Caki2 (cell line): ENCODE measurements at places on chromosomes 4 and X. TPM values are rescaled to one million over a fixed set of nuclear protein-coding genes. Genes with fewer than 3 reads are reported as not detected.
A peak's percentile ranks its signal among the peaks of the same experiment; 100 is the strongest.

The ETDA gene
- not detected in 2 replicates for total RNA-seq

The GYPA gene
- total RNA-seq, result not detected in 2 replicates

The RRH gene
- total RNA-seq, result not detected in 2 replicates

The ZIC3 gene
- not detected in 2 replicates for total RNA-seq

The UGT2B17 gene
- not detected in 2 replicates for total RNA-seq

The CT83 gene
- total RNA-seq, result not detected in 2 replicates

The CACNA1F gene
- not detected in 2 replicates for total RNA-seq

GRCh38 chr4:166432842-166433241, 559.8 kb downstream of the TLL1 start:
- no peak for DNase-seq

DNA sequence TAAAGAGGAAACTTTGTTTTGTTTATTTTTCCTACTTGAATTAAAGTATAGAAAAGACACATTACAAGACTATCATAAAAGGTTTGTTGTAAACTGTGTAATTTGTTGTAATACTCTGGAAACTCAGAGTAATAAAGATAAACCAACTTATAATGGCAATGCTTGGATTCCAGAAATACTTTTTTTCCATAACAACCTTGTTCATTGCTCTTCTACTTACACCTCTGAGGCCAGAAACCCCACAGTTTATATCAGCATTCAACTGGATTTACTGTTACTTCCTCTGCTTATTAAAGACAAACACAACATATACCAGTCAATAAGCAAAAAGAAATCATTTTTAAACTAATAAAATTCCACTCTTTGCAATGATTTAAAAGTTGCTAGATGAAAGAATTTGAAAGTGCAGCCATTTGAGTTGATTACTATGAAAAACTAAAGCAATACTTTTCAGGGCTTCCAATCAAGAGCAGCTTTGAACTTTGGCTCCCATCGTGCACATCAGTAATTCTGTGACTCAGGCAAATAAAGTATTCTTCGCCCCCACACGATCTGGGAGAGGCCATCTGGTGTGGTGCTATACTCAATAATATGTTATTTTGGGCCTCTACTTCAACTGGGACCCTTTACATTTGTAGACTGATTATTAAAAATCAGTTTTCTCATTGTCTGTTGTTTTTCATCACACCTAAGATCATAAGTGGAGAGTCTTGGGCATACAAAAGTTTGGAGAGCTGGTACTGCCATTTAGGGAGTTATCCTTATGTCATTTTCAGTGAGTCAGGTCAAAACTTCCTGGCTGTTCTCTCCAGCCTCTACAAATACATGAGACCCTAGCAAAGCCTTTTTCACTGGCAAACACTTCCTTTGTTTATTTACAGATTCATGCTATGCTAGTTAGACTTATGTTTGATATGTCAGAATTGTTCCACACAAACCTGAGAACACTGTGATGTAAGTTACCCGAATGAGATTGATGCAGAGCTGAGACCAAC, 20.5 kb downstream of the DDIT4L start:
- DNase-seq, result no peak

- peak; percentile 40 for DNase-seq
Observed at GRCh38 chrX:108299101-108299591, 139.1 kb downstream of the COL4A6 start.

- DNase-seq, result peak; percentile 83
Observed at GRCh38 chr4:30719454-30720020, 632 bp upstream of the PCDH7 start.

- DNase-seq, result peak; percentile 52
Observed at GRCh38 chr4:122476126-122476525, 19.6 kb upstream of the IL2 start.

- DNase-seq, result peak; percentile 63
Observed at GRCh38 chr4:57131849-57132742, 21.9 kb upstream of the IGFBP7 start.

GRCh38 chr4:42710761-42711160, 53.9 kb upstream of the ATP8A1 start:
- DNase-seq, result no peak

- DNase-seq, result no peak
Observed at GRCh38 chr4:42281324-42282020, 115.8 kb upstream of the SHISA3 start.

DNA sequence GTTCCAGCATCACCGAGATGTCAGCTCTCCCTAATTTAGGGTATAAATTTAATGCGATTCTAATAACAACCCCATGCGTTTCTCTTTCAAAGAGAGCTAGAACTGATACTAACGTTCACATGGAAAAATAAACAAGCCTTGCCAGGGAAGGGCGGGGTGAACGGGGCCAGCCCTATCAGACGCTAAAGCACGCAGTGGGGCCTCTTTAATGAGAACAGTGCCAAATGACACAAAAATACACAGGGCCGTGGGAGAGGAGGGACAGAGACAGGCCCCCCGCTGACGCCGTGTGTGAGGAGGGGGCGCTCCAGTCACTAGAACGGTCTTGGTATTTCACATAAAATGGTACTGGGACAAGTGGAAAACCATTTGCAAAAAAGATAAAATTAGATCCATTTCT, 21.3 kb upstream of the ADRA2C start:
- no peak for DNase-seq

DNA sequence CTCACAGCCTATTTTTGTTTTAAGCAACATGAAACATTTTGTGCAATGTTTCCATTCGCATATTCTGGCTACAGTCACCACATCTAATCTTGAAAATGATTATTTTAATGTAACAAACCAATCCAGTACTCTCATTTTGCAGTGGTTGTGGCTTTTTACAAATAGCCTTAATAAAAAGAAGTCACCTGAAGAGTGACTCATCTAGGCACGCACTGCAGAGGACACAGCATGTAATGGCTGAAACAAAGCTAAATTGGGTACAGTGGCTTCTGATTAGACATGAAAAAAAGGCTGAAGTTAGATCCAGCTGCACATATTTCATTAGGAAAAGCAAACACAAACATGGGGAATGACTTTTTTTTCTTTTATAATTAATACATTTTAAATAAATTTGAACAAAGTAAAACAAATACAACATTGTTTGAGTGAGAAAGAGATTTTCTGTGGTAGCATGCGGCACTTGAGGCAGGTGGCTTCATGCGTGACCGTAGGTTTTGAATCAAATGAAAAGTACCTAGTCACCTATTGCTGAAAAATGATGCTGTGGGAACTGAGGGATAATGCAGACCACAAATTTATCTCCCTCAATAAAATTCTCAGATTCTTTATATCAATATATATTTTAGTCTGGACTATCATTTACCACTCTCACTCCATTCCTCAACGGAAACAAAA, 240.8 kb upstream of the DDX53 start:
- DNase-seq, result no peak

DNA sequence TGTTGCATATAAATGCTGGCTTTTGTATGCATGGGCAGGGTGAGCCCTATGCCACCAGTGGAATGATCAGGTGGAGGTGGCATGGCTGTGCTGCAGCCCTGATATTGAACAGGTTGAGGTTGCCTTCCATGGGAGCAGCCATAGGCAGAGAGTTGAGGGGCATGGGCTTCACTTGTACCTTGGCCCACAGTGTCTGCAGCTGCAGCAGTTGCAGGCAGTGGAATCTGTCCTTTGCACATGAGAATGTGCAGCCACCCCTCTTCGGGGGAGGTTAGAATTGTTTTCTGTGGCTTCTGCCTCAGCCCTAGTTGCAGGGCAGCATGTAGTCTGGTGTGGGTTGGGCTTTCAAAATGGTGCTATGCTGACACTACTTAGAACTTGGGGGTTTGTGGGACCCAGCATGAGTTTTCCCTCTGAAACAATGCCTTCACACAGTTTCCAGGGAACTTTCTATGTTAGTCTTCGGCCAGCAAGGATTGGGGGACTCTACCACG, 25.4 kb upstream of the VSIG1 start:
- no peak for DNase-seq

- DNase-seq, result no peak
Observed at GRCh38 chr4:147958057-147958456, 226.2 kb downstream of the ARHGAP10 start.

- DNase-seq, result no peak
Observed at GRCh38 chr4:184237612-184238011, 19.9 kb upstream of the ENPP6 start.

DNA sequence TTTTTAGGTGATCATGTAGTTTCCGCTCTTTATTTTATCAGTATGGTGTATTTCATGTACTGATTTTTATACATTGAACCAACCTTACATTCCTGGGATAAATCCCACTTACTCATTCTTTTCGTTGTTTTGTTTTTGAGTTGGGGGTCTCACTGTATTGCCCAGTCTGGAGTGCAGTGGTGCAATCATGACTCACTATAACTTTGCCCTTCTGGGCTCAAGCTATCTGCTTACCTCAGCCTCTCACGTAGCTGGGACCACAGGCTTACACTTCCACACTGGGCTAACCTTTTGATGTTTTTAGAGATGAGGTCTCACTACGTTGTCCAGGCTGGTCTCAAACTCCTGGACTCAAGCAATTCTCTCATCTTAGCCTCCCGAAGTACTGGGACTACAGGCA, 19.5 kb upstream of the STARD8 start:
- DNase-seq, result no peak

DNA sequence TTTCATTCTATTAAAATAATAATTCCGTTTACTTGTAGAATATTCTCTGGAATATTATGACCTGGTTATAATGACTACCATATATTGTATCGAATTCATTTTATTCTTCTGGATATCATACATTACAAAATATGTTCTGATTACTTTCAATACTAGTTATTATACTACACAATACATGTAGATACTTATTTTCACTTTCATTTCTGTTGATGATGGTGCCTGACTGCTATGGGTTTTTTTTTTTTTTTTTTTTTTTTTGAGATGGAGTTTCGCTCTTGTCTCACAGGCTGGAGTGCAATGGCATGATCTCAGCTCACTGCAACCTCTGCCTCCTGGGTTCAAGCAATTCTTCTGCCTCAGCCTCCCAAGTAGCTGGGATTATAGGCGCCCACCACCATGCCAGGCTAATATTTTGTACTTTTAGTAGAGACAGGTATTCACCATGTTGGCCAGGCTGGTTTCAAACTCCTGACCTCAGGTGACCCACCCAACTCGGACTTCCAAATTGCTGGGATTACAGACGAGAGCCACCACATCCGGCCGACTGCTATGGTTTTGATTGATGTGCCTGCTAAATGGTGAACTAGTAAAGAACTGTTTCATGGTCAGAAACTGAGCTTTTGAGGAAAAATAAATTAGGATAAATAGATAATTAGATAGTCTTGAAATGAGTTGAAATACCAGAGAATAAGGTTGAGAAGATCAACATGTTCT, 39.5 kb downstream of the PCDH10 start:
- DNase-seq, result no peak

- no peak for DNase-seq
Observed at GRCh38 chr4:123444290-123444731, 47.7 kb downstream of the SPRY1 start.

GRCh38 chr4:54572152-54572542, 85.6 kb upstream of the KIT start:
- DNase-seq, result no peak
